ENCODE measurements at places on chromosomes 1 and 21. TPM values are rescaled to one million over a fixed set of nuclear protein-coding genes. Genes with fewer than 3 reads are reported as not detected.

The RHEX gene
- polyA plus RNA-seq: 0.12 TPM

GRCh38 chr1:101167891-101168290 is 68.9 kb upstream of the S1PR1 start:
- no peaks in the 10 kb centered on the region for H3K36me3 ChIP-seq
- no peak overlapping the region for H3K27ac ChIP-seq
- no peaks in the 10 kb centered on the region for H3K4me1 ChIP-seq
- no peak overlapping the region for H3K4me3 ChIP-seq
- DNase-seq: no peak

The PRAMEF15 gene
- not detected for polyA plus RNA-seq

The VAV3 gene
- polyA plus RNA-seq: 6.1 TPM

The F13B gene
- polyA plus RNA-seq: not detected

The C8B gene
- polyA plus RNA-seq: not detected

DNA sequence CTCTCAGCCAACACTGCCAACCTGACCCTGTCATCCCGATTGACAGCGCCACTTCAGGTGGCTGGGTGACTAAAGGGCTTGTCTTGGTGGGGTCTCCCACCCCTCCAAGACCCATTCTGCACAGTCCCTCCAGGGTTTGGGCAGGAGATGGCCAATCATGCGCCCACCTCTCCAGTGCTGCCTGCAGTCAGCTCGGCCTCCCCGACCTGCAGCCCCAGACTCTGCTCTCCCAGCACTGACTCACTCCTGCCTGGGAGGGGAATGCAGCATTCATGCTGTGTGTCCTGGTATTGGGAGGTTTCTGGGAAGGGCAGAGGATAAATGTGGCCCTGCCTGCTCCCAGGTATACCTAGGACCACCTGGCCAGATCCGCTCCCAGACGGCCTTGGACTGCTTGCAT is 9.7 kb downstream of the TMEM81 start:
- H3K27ac ChIP-seq: no peak overlapping the region
- peaks cover 8% of the 10 kb centered on the region for H3K4me1 ChIP-seq
- no peak overlapping the region for H3K4me3 ChIP-seq
- no peak for DNase-seq
- H3K36me3 ChIP-seq: peaks cover 33% of the 10 kb centered on the region
- H3K27me3 ChIP-seq: no peaks in the 10 kb centered on the region

DNA sequence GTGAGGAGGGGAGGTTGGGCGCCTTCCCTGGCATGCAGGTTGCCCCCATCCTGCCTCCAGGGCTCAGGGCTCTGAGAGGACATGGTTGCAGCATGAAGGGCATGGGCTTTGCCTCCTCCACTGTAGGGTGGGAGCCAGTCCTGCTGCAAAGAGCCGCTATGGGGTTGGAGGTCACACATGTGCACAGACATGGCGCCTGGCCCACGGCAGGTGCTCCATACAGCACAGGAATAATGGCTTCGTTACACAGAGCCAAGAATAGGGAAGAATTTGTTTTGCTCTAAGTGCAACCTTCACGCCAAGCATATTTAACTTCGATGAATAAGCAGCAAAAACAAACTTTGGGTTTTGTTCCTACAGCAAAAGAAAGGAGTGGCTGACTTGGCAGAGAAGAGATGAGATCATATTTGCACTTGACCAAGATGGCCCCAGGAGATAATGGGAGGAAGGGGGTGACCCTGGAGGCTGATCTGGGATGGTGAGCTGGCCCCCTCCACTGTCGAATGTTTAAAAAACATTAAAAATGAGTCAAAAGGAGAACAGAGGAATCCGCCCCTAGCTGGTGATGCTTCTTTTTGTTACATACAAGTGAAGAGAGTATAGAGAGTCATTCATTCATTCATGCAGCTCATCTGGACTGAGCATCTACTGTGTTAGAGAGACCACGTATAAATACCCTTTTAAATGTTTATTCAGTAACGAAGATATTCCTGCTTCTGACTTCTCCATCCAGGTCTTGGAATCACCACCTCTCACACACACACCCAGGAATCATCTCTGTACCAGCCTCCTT is 12.4 kb upstream of the C2CD2 start:
- H3K36me3 ChIP-seq: no peaks in the 10 kb centered on the region
- no peaks in the 10 kb centered on the region for H3K27me3 ChIP-seq
- H3K4me1 ChIP-seq: peaks cover 36% of the 10 kb centered on the region
- H3K27ac ChIP-seq: no peak overlapping the region
- H3K4me3 ChIP-seq: no peak overlapping the region

GRCh38 chr1:3461238-3461933 is 6.9 kb downstream of the ARHGEF16 start:
- H3K4me3 ChIP-seq: no peak overlapping the region
- peaks cover 2% of the 10 kb centered on the region for H3K36me3 ChIP-seq
- no peaks in the 10 kb centered on the region for H3K27me3 ChIP-seq
- peaks cover 32% of the 10 kb centered on the region for H3K4me1 ChIP-seq

GRCh38 chr1:67973051-67973450 is 77.4 kb downstream of the DIRAS3 start:
- H3K27me3 ChIP-seq: no peaks in the 10 kb centered on the region
- H3K27ac ChIP-seq: no peak overlapping the region
- H3K4me3 ChIP-seq: no peak overlapping the region
- H3K4me1 ChIP-seq: no peaks in the 10 kb centered on the region

DNA sequence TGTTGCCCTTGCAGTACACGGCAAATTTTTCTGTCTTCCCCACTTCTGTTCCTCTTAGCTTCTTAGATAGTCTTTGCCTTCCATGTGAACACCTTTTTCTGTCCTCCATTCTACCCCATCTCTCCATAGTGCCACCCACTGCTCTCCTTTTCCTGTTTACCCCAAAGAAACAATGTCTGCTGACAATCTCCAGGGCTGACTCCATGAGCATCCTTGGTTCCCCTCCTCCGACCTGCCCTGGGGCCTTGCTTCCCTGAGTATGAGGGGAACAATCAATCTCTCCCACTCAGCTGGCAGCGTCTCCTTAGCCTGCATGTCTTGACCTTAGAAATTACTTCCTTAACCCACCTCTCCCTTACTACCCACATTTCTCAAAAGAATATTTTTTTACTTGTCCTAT is 12.3 kb upstream of the MYBPHL start:
- DNase-seq: no peak
- no peak overlapping the region for H3K4me3 ChIP-seq
- no peak overlapping the region for H3K27ac ChIP-seq
- H3K36me3 ChIP-seq: peaks cover 64% of the 10 kb centered on the region

The C8A gene
- not detected for polyA plus RNA-seq

DNA sequence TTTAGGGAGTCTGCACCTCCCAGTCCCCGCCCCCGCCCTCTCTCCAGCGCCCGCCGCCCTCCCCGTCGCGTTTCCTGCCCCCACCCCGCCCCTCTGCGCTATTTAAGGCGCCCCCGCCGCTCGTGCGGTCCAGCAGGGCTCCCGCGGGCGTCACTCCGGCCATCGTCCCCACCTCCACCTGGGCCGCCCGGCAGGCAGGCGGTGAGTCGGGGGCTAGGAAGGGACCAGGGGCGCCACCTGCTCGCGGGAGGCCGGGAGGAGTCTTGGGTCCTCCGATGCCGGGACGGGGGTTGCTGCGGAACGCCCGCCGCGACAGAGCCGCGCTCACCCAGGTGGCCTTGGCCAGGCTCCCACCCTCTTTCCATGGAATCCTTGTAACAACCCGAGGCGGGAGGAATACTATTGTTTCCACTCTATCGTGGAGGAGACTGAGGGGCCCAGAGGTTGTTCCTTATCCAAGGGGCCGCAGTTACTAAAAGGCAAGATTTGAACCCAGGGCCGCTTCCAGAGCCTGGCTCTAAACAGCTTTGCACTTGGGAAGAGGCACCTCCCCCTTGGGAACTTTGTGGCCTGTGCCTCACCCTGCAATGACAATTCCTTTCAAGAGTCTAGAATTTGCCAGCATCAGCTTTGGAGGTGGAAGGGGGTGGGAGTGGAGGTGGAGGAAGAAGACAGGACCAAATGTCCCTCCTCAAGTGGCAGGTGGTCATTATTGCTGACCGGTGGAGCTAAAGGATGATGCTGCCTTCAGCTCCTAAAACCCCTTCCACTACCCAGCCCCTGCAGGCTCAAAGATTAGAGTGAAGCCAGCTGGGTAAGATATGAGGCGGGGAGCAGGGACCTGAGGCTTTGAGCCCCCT is at the start of gene GJA4:
TSS of gene GJA4 (plus strand) at position 132 of the 860 bp plus-strand sequence. CDS start 1,215 bp downstream, outside the sequence.
- no peak within 1 kb of the TSS for H3K4me3 ChIP-seq
- H3K4me1 ChIP-seq: no peaks in the 10 kb centered on the region
- H3K36me3 ChIP-seq: peaks cover 10% of the 10 kb centered on the region
- no peak for DNase-seq
- peaks cover 12% of the 10 kb centered on the region for H3K27me3 ChIP-seq

DNA sequence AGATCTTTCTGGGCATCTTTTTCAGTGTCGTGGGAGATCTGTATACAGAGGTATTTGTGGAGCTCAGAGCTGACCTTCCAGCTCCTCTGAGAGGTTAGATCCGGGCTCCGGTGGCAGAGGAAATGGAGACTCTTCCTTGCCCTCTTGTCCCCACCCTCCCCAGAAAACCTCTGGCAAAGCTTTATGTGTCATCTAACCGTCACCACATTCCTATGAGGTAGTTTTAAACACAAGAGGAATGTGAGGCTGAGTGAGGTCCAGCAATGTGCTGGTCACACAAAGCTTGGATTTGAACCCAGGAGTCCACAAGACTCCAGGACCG is 1.2 kb downstream of the CD160 start:
- no peak overlapping the region for H3K4me3 ChIP-seq
- no peaks in the 10 kb centered on the region for H3K36me3 ChIP-seq
- H3K27me3 ChIP-seq: peaks cover 3% of the 10 kb centered on the region
- DNase-seq: no peak
- H3K27ac ChIP-seq: no peak overlapping the region

The KRTAP19-3 gene
- not detected for polyA plus RNA-seq

The KRTAP19-1 gene
- polyA plus RNA-seq: not detected

The KCNA2 gene
- 21.3 TPM for polyA plus RNA-seq

- H3K4me3 ChIP-seq: no peak overlapping the region
- no peaks in the 10 kb centered on the region for H3K36me3 ChIP-seq
- H3K4me1 ChIP-seq: no peaks in the 10 kb centered on the region
- DNase-seq: no peak
- no peaks in the 10 kb centered on the region for H3K27me3 ChIP-seq
These were observed 284.0 kb downstream of the PTPRC start for GRCh38 chr1:198922638-198923430.

GRCh38 chr1:192793983-192794767 is 14.7 kb upstream of the RGS2 start:
- no peaks in the 10 kb centered on the region for H3K27me3 ChIP-seq
- H3K36me3 ChIP-seq: no peaks in the 10 kb centered on the region
- no peak overlapping the region for H3K27ac ChIP-seq
- H3K4me3 ChIP-seq: no peak overlapping the region
- H3K4me1 ChIP-seq: no peaks in the 10 kb centered on the region

The BTBD19 gene
- polyA plus RNA-seq: 5.5 TPM

DNA sequence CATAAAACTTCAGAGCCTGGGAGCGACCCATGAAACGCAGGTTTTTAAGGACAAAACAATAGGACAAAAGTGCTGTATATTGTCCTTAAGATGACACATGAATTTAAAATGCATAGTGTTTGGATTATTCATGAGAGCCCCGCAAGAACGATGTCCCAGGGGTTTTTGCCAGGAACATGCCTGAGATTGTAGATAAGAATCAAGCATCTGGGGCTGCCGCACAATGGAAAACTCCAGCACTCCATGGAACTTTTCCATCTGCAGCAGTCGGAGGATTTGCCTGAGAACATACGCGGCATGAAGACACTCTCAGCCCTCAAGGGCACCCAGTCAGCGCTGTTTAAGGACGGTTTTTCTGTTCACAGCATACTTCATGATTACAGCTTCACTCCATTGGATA is 5.3 kb upstream of the ERG start:
- H3K36me3 ChIP-seq: no peaks in the 10 kb centered on the region
- no peak overlapping the region for H3K27ac ChIP-seq
- no peak overlapping the region for H3K4me3 ChIP-seq

DNA sequence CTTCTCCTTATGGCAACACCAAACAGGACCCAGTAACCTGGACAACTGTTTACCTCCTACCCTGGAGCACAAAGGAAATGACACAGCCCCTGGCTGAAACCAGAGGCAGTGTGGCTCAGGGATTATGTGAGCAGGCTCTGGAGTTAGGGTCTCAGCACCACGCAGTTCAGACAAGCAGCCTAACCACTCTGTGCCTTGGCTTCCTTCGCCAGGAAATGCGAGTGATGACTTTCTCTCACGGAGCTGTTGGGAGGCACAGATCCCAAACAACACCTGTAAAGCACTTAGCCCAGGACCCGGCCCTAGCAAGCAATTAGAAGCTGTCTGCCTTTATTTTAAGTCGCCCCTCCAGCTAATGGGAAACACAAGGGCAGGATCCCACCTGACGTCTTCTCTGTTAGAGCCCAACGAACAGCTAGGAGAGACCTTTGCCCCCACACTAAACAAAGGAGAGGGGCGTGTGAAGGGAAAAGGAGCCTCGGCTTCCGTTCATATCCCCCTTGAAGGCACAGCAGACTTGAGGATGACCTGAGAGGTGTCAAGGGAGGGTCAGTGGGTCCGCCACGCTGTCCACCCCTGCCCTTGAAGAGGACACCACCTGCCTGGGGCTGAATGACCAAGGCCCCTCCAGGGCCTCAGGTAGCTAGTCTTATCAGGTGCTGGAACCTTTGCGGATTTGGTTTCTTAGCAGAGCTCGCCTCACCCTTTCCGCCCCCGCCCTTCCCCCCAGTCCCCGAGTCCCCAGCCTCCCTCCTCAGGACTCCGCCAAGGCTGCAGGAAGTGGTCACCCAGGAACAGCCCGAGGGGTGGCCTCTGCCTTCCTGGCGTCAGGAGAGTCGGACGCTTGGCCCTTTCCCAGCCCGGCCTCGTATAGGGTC is 860 bp downstream of the TMEM63A start:
- peaks cover 61% of the 10 kb centered on the region for H3K4me1 ChIP-seq
- peak overlapping the region; percentile 90 for H3K4me3 ChIP-seq
- peak overlapping the region; percentile 83 for H3K27ac ChIP-seq
- H3K36me3 ChIP-seq: peaks cover 3% of the 10 kb centered on the region
- peaks cover 15% of the 10 kb centered on the region for H3K27me3 ChIP-seq

GRCh38 chr1:168834225-168834872 is 105.3 kb upstream of the DPT start:
- H3K4me3 ChIP-seq: no peak overlapping the region
- no peak overlapping the region for H3K27ac ChIP-seq
- no peaks in the 10 kb centered on the region for H3K36me3 ChIP-seq
- DNase-seq: no peak

The S100A7 gene
- polyA plus RNA-seq: not detected

The KIF14 gene
- 2.7 TPM for polyA plus RNA-seq

The KRTAP11-1 gene
- not detected for polyA plus RNA-seq

The SELENON gene
- 141 TPM for polyA plus RNA-seq

DNA sequence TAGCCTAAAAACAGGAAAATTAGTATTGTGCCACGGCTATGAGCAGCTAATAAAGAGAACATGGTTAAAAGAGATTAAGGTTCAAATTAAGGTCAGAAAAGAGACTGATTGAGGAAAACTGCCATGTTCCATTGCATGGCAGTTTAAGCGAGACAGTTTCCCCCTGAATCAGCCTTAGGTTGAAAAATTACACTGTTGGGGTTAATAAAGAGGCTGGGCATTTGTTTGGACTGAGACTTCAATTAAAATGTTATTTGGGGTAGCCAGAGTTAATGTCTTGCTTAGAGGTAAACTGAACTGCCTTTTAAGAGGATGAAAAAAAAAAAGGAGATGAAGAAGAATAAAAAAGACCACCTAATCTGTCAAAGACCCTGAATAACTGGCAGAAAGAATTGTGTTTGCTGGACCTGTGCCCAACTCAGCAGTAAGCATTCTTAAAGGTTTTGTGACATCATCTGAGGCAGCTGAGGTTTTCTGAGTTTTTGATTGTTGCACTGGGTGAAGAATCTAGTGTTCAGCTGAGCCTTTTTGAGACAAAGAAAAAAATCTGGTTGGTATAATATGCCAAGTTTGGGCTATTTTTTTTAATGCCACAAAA is 17.7 kb upstream of the PROX1 start:
- H3K4me3 ChIP-seq: no peak overlapping the region
- no peak for DNase-seq
- no peak overlapping the region for H3K27ac ChIP-seq
- peaks cover 2% of the 10 kb centered on the region for H3K4me1 ChIP-seq
- no peaks in the 10 kb centered on the region for H3K27me3 ChIP-seq
